ENCODE measurements at places on chromosomes 12 and 14.

GRCh38 chr12:6065863-6066199, 58.6 kb downstream of the VWF start:
- peak; percentile 90 for DNase-seq

DNA sequence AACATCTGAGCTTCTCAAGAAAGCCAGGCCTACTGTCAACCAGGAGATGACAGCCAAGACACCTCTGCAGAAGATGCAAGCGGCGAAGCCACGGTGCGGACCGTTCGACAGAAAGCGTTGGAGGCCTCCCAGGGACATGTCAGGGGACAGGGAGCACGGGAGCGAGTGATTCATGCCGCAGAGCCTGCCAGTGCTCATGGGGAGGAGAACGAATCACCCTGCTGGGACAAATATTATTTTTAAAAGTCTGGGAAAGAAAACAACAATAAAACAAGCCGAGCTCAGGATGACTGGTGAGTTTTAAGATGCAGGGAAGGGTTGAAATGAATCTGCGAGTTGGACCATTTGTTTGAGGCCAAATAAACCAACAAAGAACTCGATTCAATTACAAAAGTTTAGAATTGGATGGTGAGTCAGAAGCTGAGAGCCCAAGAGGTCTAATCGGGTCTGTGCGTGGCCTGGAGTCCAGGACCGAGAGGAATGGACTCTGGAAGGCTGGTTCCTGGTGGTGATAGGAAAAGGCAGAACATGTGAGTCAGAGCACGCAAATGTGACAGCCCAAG, 91.0 kb downstream of the RBM19 start:
- DNase-seq = no peak

GRCh38 chr12:79706676-79707075, 15.9 kb upstream of the PAWR start:
- no peak for DNase-seq

DNA sequence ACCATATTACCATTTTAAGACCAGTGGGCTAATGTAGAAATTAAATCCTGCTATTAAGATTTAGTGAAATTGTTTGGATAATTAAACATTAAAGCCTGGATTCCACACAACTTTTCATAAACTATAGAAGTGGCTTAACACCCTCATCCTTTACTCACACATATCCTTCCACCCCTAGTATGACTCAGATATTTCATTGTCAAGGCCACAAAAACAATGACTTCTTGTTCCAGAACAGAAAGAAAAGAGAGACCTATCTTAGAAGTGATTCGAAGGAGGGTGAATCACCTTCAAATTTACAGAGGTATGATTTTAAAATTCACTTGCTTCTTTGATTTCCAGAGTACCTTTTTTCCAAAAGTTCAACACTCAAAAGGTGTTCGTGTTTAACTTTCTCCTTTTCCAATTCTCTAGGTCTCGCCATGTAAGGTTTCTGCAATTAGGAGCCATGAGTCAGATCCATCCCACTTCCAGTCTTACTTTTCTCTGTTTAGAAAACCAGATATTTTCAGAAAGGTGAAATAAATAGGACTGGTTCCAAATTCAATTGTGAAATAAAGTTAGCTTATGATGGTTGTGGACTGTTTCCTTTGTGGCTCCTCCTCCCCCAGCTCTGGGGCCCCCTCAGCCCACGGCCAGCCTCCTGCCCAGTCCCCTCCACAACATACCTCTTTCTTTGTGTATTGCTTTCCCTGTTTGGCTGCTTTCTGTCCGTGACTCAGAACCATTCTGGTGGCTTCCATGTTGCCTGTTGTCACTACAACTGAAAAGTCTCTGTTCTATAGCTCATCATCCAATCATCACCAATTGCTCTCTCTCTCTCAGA, 24.6 kb upstream of the MGP start:
- no peak for DNase-seq

GRCh38 chr14:85438481-85438942, 91.4 kb upstream of the FLRT2 start:
- DNase-seq = no peak

GRCh38 chr14:82604819-82605218, 1071.2 kb upstream of the SEL1L start:
- DNase-seq = no peak

- no peak for DNase-seq
These were observed 88.3 kb downstream of the LRP6 start for GRCh38 chr12:12178559-12178958.

- no peak for DNase-seq
These were observed 14.0 kb upstream of the TBX3 start for GRCh38 chr12:114697741-114698565.

DNA sequence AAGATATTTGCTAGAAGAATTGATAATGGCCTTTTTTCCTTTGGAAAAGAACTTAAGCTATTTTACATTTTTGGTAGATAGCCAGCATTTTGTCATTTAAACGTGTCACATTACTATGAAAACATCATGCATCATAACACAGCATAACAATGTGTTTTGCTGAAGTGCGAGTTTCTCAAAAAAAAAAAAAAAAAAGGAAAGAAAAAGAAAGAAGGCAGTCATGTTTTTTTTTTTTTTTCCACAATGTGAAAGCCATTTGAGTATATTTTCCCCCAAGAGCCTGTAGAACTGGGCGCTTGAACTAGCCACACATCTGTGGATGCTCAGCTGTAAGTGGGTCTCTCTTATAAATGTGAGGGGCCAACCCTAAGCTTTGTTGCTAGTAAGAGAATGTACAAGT, 300.1 kb downstream of the AKAP6 start:
- no peak for DNase-seq

DNA sequence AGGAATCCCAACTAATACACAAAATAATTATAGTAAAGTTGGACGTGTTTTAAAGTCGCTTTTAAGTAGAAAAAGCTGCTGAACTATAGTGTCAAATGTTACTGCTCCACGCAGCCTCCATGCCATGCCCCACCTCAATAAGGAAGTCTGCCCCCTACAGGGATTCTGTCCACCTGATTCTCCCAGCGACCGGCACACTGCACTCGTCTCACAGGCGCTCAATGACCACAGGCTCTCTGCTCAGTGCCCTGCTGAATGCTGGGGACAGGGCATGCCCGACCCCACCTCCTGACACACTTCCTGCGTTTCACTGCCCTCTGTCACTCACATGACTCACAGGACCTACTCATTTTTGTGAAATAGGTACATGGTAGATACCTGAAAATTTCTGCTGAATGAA, 48.9 kb downstream of the BDKRB1 start:
- DNase-seq = no peak

GRCh38 chr14:49997991-49998390, 105.1 kb downstream of the ARF6 start:
- DNase-seq = no peak

- peak; percentile 26 for DNase-seq
These were observed at the start of gene DACT1 for GRCh38 chr14:58637391-58638230. TSS of gene DACT1 (plus strand) at chr14:58637962. CDS start at chr14:58638203, 241 bp downstream.

DNA sequence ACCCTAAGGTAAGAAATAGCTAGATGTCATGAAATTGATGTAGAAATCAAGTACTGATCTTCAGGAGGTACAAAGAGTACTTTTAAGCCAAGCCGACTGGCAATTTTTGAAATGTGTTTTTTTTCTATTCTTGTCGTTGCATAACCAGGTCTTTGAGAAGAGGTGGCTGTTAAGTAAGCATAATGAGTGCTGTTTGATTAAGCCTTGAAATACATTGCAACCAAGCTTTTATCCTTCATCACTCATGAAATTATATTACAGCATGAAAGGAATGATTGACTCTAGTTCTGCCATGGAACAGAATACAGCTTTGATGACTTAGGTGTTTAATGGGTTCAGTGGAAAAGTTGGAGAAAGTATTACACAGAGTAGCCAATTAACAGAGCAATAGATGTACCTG, 1720.2 kb upstream of the SEL1L start:
- DNase-seq = no peak

- DNase-seq = no peak
These were observed 37.6 kb downstream of the CEP83 start for GRCh38 chr12:94421868-94422740.

DNA sequence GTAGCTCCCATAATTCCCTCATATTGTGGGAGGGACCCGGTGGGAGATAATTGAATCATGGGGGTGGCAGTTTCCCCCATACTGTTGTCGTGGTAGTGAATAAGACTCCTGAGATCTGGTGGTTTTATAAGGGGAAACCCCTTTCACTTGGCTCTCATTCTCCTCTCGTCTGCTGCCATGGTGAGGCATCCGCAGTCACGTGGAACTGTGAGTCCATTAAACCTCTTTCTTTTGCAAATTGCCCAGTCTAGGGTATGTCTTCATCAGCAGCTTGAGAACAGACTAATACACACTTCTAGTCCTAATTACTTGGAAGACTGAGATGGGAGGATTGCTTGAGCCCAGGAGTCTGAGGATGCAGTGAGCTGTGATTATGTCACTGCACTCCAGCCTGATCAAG, 64.4 kb downstream of the TMX1 start:
- DNase-seq = no peak

DNA sequence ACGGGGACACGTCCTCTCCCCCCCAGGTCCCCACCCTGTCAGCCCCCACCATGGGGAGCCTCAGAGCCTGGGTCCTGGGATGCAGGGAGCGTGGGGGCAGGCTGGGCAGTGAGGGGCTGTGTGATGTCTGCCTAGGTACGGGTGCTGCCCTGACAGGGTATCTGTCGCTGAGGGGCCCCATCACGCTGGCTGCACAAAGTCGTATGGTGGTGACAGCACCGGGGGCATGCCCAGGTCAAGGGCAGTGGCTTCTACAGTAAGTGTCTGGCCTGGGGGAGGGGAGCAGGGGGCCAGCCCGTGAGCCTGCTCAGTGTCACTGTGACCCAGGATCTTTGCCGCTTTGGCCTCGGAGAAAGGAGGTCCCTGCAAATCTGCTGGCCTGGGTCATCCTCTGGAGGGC, 23.3 kb downstream of the PAPLN start:
- no peak for DNase-seq

- DNase-seq = peak; percentile 74
These were observed 8.9 kb downstream of the IKZF4 start for GRCh38 chr12:56029666-56030293.

DNA sequence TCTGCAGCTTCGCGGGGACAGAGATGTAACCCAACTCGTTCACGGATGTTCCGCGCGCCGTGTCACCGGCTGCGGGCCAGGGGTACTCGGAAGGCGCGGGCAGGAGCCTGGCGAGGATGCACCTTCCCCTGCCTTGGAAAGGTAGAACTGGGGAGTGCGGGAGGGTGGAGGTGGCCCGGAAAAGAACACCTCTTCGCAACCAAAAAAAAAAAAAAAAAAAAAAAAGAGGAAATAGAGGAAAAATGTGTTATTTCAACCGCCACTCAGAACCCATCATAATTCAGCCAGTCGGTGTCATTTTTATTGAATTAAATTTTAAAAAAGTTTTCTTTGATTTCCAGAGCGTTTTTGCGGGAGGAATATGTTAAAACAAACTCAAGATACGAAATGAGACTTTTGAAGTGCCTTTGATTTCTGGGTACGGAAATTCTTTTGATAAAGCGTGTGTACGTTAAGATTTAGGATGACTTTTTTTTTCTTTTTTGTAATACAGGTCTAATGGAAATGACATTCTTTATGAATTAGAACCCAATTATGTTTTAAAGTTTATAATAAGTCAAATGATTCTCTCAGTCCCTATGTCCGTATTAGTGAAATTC, 8.9 kb downstream of the CDKN1B start:
- no peak for DNase-seq

- no peak for DNase-seq
These were observed 105.3 kb downstream of the SLC6A15 start for GRCh38 chr12:84807249-84807648.

Data from suppressor macrophage treated with lipopolysaccharide for 4 hours (primary cell).